Skin of body (tissue), 3 donors: ENCODE measurements at places on chromosomes 13 and 19. TPM values are rescaled to one million over a fixed set of nuclear protein-coding genes. Genes with fewer than 3 reads are reported as not detected.

FCAR gene
- 8.4 TPM for total RNA-seq

- DNase-seq = no peak
These were observed 4.0 kb downstream of the SYT5 start for GRCh38 chr19:55176076-55176475.

GRCh38 chr19:19539698-19540063, 1.6 kb downstream of the CILP2 start:
- DNase-seq = no peak

- DNase-seq = no peak
These were observed 583.0 kb upstream of the SPRY2 start for GRCh38 chr13:80923907-80924306.

GRCh38 chr19:6876748-6877147, 10.6 kb upstream of the ADGRE1 start:
- DNase-seq = no peak

ZNF471 gene
- 8.9 TPM for total RNA-seq

GPR12 gene
- total RNA-seq = 0.69 TPM

DNA sequence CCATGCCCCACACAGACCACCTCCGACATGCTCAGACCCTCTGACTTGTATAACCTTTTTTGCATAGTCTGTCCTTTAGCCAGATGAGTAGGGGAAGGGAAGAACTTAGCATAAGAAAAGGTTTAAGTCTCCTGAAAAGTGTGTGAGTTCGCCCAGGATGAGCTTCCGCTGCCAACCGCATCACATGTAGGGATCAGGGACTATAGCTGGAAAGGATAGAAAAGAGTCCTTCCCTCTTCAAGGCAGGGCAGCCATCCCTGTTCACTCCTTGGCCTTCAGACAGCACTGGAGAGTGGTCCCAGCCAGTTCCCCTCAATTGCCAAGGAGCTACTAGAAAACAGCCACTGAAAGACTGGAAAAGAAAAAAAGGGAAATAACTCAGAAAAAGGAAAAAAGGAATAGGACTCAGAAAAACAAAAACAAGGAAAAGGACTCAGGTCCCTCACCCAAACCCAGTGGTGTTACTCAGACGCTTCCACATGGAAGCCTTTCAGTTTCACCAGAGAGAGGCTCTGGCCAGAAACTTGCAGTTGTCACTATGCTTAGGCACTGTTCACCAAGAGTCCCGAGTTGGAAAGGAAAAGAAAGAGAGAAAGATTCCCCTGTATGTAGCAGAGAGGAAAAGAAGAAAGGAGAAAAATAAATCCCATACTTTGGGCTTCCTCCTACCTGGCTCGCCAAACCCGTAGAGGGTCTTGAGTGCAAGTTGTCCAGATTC, 5.6 kb upstream of the TM9SF2 start:
- DNase-seq = no peak

DNA sequence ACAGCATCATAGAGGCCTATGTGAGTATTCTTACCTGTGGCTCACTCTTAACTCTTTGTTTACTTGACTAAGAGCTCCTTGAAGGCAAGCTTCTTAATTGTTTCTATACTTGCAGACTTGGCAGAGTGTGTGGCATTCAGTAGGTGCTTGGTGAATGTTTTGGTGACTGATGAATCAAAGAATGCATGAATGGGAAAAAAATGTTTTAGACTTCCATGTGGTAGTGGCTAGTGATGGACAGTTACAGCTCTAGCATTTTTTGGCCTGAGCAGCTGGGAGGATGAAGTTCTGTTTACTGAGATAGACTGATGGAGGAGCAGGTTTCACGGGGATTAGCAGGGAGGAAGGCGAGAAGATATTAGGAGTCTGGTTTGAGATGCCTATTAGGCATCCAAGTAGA, 13.6 kb downstream of the HAS1 start:
- no peak for DNase-seq

- DNase-seq = no peak
These were observed 9.8 kb upstream of the KCNN4 start for GRCh38 chr19:43790587-43790986.

DNA sequence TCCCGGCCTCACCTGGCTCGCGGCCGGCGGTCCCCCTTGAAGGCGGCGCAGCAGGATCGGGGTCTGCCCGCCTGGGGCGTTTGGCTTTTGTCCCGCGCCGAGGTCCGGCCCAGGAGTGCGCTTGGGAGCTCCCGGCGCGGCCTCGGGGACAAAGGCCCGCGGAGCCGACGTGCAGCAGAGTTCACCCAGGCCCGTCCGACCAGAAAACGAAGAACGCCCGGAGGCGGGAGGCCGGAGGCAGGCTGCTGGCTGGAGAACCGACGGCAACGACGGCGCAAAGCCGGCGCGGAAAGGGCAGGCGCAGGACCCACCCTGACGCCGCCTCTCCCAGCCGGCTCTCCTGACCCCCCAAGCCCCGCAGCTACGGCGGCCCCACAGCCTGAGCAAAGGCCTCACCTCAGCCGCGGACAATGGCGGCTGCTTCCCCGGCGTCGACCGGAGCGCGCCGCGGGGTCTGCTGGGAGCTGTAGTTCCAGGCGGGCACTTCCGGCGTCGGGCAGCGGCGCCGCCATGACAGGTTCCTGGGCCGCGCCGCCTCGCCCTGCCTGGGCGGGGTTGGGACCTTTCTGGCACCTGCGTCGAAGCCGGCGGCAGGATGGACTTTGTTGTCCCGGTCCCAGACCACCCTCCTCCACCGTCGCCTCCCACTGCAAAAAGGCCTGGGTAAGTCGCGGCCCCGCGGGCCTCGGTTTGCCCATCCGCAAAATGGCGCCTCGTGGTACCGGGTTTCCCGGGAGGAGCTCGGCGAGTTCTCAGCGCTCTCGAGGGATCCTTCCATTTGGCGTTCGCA, at the start of gene ZNF606:
Gene ZNF606, minus strand, starts transcription at position 437 of the 790 bp plus-strand sequence. CDS start 1,501 bp downstream, outside the sequence.
- DNase-seq = peak; percentile 71

LRRC8E gene
- 3.9 TPM for total RNA-seq

TICAM1 gene
- 3.6 TPM for total RNA-seq

PCDH8 gene
- total RNA-seq = 2.7 TPM

LRP3 gene
- total RNA-seq = 15.0 TPM

GRCh38 chr19:38059897-38060296, 152.9 kb downstream of the SIPA1L3 start:
- no peak for DNase-seq

- DNase-seq = no peak
These were observed 7.5 kb upstream of the SBNO2 start for GRCh38 chr19:1181606-1182005.

- DNase-seq = no peak
These were observed 64.1 kb downstream of the SLC15A1 start for GRCh38 chr13:98688373-98688772.

DNA sequence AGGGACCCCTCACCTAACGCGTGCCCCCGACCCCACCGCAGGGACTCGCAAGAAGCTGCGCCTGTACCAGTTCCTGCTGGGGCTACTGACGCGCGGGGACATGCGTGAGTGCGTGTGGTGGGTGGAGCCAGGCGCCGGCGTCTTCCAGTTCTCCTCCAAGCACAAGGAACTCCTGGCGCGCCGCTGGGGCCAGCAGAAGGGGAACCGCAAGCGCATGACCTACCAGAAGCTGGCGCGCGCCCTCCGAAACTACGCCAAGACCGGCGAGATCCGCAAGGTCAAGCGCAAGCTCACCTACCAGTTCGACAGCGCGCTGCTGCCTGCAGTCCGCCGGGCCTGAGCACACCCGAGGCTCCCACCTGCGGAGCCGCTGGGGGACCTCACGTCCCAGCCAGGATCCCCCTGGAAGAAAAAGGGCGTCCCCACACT, 4.7 kb upstream of the MYBPC2 start:
- DNase-seq = peak; percentile 61

GRCh38 chr13:35720690-35721554, 244.4 kb upstream of the MAB21L1 start:
- peak; percentile 28 for DNase-seq

GRCh38 chr13:56166864-56167263, 973.9 kb upstream of the PRR20A start:
- DNase-seq = no peak

PSG1 gene
- total RNA-seq = not detected
